ENCODE measurements at places on chromosomes 1 and 21. TPM values are rescaled to one million over a fixed set of nuclear protein-coding genes. Genes with fewer than 3 reads are reported as not detected.
A peak's percentile ranks its signal among the peaks of the same experiment; 100 is the strongest.

GRCh38 chr1:156247460-156248322 lies at the start of gene PAQR6:
Gene PAQR6 (minus strand): TSS chr1:156248056. CDS start chr1:156246731, 1,325 bp downstream.
- peaks cover 46% of the 10 kb centered on the region for H3K36me3 ChIP-seq
- peak within 1 kb of the TSS; percentile 99 for H3K27ac ChIP-seq
- DNase-seq, result peak; percentile 40
- no peaks in the 10 kb centered on the region for H3K27me3 ChIP-seq
- H3K4me1 ChIP-seq, result peaks cover 67% of the 10 kb centered on the region
- H3K4me3 ChIP-seq, result no peak within 1 kb of the TSS

The CHAF1B gene
- 5.6 TPM for polyA plus RNA-seq

DNA sequence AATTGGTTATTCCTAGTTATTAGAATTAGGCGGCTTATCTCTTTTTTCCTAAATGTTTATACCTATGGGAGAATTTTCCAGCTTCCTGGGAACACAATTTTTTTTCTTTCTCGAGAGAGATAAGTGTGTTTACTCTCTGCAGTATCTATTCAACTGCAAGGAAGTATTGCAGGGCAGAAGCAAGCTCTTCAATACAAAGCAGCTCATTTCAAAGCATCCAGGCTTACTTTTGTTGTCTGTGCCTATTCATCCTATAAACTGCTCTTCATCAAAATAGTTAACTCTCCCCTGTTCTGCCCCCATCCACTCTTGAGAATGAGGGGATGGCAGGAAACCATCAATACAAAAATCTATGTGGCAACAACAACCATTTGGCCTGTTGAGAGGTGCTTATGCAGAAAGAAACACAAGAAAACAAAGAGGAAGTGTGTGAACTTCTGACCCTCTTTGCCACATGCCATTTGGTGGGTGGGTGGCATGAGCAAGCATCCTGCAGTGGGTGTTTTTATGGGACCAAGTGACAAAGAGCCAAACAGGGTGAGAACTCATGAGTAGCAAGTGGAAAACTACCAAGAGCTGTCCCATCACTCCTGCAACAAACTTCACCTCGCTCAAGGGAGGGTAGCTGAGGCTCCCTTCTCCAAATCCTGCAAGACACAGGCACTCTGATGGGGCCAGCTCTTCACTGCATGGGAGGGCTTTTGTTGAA lies 50.6 kb upstream of the MRPS6 start:
- no peaks in the 10 kb centered on the region for H3K27me3 ChIP-seq
- no peaks in the 10 kb centered on the region for H3K36me3 ChIP-seq

DNA sequence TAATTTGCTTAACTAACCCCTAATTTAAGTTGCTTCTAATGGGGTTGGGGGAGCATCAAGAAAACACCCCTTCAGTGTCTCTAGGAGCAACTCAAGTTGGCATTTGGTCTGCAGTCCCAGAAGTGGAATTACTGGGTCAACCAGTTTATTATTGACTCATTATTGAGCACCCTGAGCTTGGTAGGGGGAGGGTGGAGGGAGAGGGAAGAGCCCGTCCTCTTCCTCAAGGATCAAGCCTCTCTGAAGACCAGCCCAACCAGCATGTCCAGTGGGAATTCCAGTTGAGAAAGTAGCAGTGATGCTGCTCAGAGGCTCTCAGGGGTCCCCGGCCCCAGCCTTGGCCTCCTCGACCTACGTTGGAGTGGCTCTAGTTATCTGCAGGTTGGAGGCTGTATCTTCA lies 2.1 kb upstream of the PLA2G2F start:
- H3K27ac ChIP-seq, result no peak overlapping the region
- H3K27me3 ChIP-seq, result no peaks in the 10 kb centered on the region
- H3K36me3 ChIP-seq, result no peaks in the 10 kb centered on the region
- DNase-seq, result no peak
- H3K4me3 ChIP-seq, result no peak overlapping the region

DNA sequence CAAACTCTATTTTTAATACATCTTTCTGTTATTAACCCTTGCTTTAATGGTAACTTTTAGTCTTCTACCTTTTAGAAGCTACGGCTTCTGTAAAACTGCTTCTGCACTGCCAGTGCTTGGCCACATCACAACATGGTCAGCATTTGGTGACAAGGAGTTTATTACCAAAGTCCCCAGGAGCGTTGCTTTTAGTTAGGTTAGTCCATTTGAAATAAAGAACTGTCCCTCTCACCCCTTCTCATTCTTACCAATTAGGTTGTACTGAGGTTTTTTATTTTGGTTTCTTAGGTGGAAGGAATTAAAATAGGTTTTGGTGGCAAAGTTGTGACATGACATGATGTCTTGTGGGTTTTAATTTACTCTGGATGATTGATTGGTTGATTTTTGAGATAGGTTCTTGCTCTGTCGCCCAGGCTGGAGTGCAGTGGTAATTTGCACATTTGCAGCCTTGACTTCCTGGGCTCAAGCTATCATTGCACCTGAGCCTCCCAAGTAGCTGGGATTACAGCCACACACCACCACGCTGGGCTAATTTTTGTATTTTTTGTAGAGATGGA lies 39.2 kb downstream of the SPEN start:
- H3K27ac ChIP-seq, result peak overlapping the region; percentile 83
- peaks cover 24% of the 10 kb centered on the region for H3K4me1 ChIP-seq
- no peaks in the 10 kb centered on the region for H3K27me3 ChIP-seq
- H3K4me3 ChIP-seq, result peak overlapping the region; percentile 43
- no peaks in the 10 kb centered on the region for H3K36me3 ChIP-seq

The CFAP141 gene
- not detected for polyA plus RNA-seq

GRCh38 chr1:247444571-247444970 lies 13.3 kb downstream of the OR2B11 start:
- no peaks in the 10 kb centered on the region for H3K4me1 ChIP-seq
- DNase-seq, result no peak
- H3K4me3 ChIP-seq, result no peak overlapping the region
- H3K27ac ChIP-seq, result no peak overlapping the region
- H3K27me3 ChIP-seq, result no peaks in the 10 kb centered on the region
- H3K36me3 ChIP-seq, result no peaks in the 10 kb centered on the region

GRCh38 chr21:26798856-26799751 lies 46.1 kb downstream of the ADAMTS1 start:
- H3K27me3 ChIP-seq, result no peaks in the 10 kb centered on the region
- DNase-seq, result no peak

The OR14A16 gene
- polyA plus RNA-seq, result not detected

The HMCN1 gene
- polyA plus RNA-seq, result 59.5 TPM

DNA sequence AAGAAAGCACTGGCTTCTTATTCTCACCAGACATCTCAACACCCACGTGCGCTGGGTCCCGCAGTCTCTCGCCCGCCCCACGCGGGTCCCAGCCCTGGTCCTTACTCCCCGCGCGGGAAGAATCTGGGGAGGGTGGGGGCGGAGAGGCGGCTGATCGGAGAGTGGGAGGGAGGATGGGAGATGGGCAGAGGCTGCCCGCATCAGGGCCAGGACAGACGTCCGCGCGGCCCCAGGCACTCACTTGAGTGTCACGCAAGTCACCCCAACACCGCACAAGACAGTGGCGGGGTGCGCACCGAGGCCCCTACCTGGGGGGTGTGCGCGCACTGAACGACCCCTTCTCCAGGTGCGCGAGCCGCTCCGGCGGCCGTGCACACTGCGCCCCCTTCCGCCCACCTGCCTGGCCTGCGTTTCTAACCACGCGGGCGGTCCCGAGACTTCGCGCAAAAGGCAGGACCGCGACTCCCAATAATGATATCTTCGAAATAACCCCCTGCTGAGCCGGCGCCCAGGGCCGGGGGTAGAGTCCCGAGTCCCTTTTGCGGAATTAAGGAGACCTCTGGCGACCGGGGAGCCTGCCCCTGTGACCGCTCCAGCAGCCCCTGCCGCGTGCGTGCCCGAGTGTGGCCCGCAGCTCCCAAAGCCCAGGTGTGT lies 6.0 kb upstream of the SIM2 start:
- H3K27ac ChIP-seq, result no peak overlapping the region
- peak; percentile 55 for DNase-seq
- H3K4me1 ChIP-seq, result no peaks in the 10 kb centered on the region
- peaks cover 92% of the 10 kb centered on the region for H3K27me3 ChIP-seq
- H3K4me3 ChIP-seq, result no peak overlapping the region

The RGS4 gene
- 124 TPM for polyA plus RNA-seq

GRCh38 chr21:31340942-31341487 lies 3.0 kb downstream of the TIAM1 start:
- no peaks in the 10 kb centered on the region for H3K36me3 ChIP-seq
- no peak overlapping the region for H3K4me3 ChIP-seq
- H3K27me3 ChIP-seq, result peaks cover 21% of the 10 kb centered on the region
- no peak for DNase-seq
- peaks cover 3% of the 10 kb centered on the region for H3K4me1 ChIP-seq
- H3K27ac ChIP-seq, result no peak overlapping the region

GRCh38 chr21:39114871-39115575 lies 68.2 kb downstream of the PSMG1 start:
- H3K4me3 ChIP-seq, result no peak overlapping the region
- no peak overlapping the region for H3K27ac ChIP-seq

DNA sequence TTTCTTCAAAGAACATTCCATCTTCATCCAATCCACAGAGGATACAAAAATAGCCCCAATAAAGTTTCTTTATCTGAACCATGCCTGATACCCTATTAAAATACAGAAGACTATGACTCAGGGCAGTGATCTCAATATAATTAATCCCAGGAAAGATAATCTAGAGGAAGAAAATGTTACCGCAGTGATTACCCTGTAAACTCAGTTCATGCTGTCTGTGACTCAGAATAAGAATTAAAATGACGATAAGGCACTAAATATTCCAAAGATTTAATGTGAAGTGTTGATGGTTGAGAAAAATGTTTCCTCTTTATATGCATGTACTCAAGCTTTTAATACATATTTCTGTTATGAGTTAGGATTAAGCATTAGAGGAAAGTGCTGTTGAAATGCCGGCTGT lies 88.6 kb upstream of the LYPLAL1 start:
- H3K27me3 ChIP-seq, result no peaks in the 10 kb centered on the region
- H3K36me3 ChIP-seq, result no peaks in the 10 kb centered on the region
- no peak for DNase-seq
- peaks cover 3% of the 10 kb centered on the region for H3K4me1 ChIP-seq
- H3K27ac ChIP-seq, result peak overlapping the region; percentile 75

- DNase-seq, result peak; percentile 83
- H3K4me1 ChIP-seq, result no peaks in the 10 kb centered on the region
- H3K27ac ChIP-seq, result peak overlapping the region; percentile 86
- peak overlapping the region; percentile 72 for H3K4me3 ChIP-seq
These were observed 600 bp downstream of the CLK2 start for GRCh38 chr1:155272466-155273342.

DNA sequence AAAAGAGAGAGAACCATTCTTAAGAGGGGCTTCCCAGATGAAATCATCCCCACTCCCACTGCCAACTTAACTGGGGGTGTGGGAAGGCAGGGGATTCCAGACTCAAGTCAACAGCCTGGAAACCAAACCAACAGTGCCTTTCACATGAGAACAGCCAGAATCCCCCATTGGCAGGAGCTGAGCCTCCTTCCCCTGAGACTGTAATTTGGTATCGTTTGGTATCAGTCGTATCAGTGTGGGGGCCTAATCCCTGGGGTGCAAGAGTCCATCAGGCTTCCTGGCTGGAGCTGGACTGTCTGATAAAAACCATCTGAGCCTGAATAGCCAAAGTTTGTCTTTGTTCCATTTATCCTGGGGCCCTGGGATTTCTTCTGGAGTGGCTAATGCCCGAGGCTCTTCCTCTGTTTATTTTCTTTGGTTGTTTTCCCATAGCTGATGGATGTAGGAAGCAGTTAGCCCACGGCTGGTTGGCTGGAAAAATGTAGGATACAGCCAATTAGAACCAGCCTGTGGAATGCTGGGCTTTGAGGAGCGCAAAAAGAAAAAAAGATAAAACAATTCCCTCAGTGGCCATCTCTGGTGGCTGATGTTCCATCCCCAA lies 84.6 kb downstream of the LAMC2 start:
- no peaks in the 10 kb centered on the region for H3K36me3 ChIP-seq
- peaks cover 22% of the 10 kb centered on the region for H3K4me1 ChIP-seq
- no peaks in the 10 kb centered on the region for H3K27me3 ChIP-seq
- H3K4me3 ChIP-seq, result no peak overlapping the region
- peak; percentile 53 for DNase-seq

GRCh38 chr1:112957133-112957812 lies 1.3 kb upstream of the SLC16A1 start:
- H3K27me3 ChIP-seq, result no peaks in the 10 kb centered on the region
- H3K4me3 ChIP-seq, result peak overlapping the region; percentile 91
- peaks cover 18% of the 10 kb centered on the region for H3K4me1 ChIP-seq
- H3K27ac ChIP-seq, result peak overlapping the region; percentile 88
- DNase-seq, result peak; percentile 48
- peaks cover 2% of the 10 kb centered on the region for H3K36me3 ChIP-seq

DNA sequence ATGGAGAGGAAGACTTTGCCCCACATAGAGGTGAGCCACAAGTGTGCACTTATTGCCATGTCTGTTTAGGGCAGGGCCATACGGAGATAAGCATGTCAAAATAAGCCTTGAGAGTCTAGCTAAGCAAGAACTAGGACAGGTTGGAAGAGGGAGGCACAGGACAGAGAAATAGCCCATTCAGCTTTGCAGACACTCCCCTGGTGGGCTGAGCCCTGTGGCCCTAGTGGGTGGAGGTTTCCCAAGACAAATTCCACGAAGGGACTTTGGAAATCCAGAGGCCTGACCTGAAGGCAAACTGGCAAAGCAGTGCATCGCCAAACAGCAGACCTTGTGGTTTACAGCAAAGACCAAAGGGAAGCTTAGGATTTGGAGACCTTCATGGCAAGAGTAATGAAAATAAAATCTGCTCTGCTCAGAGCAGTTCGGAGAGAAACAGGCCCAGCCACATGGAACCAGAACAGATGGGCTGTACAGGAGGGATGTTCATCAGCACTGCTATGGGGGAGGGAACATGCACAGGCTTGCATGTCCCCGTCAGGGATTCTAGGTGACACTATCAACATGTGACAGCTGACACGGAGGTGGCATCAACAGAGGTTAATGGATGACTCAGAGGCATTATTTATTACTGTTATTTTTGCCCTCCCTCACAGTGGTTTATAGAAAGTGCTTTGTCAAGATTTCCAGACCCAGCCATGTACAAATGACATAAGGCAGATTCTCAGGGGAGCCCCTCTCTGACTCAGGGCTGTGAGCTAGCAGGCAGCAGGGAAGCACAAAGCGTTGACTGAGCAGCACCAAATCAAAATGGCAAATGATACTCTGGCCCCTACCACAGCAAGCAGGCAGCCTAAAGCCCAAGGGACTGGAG lies 90.1 kb upstream of the IRF2BP2 start:
- H3K4me3 ChIP-seq, result no peak overlapping the region
- H3K27me3 ChIP-seq, result no peaks in the 10 kb centered on the region

DNA sequence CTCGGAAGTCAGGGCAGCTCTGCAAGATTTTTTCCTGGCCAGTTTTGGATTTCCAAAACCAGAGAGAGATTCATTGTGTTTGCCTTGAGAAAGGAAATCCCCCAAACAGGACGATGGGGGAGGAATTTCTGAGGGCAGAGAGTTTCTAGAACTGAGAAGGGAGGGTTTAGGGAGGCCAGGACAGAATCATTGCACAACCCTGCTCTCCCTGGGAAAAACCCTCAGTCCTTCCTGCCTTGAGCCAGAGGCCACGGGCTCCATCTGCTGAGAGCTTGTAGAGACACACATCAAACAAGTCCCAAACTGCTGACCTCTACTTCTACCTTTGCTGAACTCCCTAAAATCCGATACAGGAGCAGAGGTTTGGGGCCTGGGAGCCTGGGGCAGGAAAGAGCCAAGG lies 99.7 kb downstream of the NMNAT2 start:
- H3K27ac ChIP-seq, result no peak overlapping the region
- H3K36me3 ChIP-seq, result no peaks in the 10 kb centered on the region
- 0 out of 2 replicates have a peak, but pooled peaks cover 4% of the 10 kb centered on the region for H3K4me1 ChIP-seq
- H3K4me3 ChIP-seq, result no peak overlapping the region
- DNase-seq, result no peak

Data from SK-N-SH (cell line).